ENCODE measurements at places on chromosomes 2 and 18.

GRCh38 chr2:238243496-238244076 is 3.7 kb upstream of the HES6 start:
- no peak for DNase-seq

GRCh38 chr2:1976112-1976511 is 231.8 kb upstream of the PXDN start:
- DNase-seq = no peak

DNA sequence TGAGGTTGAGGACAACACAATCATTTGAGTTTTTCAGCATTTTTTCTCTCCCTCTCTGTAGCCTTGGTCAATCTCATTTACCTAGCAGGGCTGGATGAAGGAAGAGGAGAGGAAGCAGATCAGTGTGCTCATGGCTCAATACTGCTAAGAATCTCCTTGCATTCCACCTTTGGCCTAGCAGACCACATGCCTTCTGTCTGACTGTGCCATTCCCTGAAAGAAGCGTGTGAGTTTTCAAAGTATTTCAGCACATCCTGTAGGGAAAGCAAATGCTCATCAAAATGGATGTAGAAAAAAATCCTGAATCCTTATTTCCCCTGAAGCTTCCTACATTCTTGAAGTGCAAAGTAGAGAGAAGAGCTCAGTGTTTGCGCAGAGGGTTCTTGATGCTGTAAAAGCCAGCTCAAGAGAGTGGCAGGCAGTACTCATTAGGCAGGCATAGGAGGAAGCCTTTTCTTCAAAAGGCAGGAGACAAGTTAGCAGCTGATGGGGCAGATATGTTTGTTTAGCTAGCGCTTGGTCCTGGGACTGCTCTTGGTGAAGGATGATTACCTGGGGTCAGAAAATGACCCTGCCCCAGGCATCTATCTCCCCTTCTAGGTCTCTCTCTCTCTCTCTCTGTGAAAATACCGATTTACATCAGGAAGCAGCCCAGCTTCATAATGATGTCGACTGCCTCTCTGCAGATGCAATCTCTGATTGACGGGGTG is 14.4 kb upstream of the PIK3C3 start:
- DNase-seq = no peak

- no peak for DNase-seq
Measured at GRCh38 chr2:218219934-218220333, 2.9 kb downstream of the ARPC2 start.
